Mesenteric fat pad (tissue), 1 donor: ENCODE measurements at places on chromosomes 6 and 20. TPM values are rescaled to one million over a fixed set of nuclear protein-coding genes. Genes with fewer than 3 reads are reported as not detected.

DNA sequence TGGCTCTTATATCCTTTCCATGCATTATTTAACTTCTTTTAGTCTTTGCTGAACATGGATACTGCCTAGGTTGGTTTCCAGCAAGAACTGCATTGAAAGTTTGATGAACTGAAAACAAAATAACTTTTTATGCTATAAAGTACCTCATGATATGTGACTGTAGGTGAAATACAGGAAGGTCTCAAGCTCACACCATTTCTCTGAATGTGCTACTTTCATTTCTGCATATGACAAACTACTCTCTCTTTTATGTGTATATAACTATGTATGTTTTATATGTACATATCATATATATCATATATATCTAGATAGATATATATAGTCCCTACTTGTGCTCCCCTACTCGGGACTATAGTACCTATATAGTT is 65.9 kb downstream of the AIG1 start:
- DNase-seq = no peak

DNA sequence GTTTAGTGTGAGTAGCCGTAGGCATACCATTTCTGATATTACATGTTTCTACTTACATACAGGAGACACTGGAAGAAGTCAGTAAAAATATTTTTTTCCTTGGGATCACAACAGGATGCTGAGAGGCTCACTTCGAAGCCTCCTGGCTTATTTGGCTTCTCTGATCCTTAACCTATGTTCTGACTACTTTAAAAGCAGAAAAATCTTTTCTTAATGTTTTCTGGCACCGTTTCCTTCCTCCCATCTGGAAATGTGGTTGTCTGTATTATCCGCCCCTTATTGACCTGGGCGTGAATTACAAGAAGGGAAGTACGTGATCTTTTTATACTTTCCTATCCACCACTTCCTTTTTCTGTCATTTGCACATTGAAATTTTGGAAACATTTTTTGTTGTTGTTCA is 379.6 kb downstream of the COL12A1 start:
- no peak for DNase-seq

DNA sequence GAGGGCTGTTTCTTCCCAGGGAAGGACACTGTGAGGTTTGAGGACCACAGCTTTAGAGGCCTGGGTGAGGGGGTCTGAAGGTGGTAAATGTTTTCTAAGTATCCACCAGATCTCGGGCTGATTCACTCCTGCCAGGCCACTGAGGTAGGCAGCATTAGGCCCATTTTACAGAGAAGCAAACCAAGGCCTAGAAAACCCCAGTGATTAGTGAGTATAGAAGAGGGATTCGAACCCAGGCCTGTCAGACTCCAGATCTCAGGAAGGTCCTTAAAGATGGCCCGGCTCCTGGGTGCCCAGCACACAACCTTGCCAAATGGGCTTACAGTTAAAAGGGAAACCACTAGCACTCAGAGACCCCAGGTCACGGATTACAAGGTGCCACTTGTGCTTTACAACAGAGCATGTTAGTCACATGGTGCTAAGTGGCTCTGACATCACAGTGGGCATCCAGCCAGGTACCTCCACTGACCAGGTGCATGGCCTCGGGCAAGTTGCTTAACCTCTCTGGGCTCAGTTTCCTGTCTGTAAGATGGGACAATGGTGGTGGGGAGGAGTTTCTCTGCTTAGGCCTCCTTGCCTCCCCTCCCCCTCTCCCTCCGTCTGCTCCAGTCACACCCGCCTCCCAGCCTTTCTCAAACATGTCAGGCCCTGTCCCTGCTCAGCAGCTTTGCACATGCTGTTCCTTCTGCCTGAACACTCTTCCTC is 18.8 kb upstream of the SIRPA start:
- no peak for DNase-seq

Gene CST1
- total RNA-seq = not detected

Gene ASIP
- not detected for total RNA-seq
